ENCODE measurements at places on chromosomes 5 and 9.

DNA sequence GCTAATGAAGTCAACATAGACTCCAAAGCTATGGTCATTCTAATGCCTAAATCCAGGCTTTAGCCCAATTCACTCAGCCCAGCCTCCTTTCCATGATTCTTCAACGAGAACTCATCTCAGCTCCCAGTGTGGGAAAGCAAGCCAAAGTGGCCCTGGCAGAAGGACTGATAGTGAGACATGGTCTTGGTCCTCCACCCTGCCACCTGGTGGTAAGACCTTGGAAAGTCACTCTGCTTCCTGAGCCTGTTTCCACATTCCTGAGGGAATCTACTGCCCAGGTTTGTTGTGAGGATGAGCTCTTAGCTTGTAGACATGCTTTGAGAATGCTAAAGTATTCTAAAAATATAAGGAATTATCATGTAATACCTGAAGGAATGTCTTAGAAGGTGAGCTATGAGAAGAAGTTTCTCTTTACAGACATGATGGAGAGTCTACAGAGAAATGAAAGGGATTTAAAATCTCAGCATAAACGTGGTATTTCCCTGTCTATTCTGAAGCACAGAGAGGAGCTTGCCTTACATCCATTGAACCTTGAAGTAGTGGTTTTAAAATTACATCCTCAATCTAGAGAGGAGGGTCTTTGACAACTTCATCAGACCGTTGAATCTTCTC, 173.5 kb downstream of the TRIM32 start:
- DNase-seq, result peak; percentile 18

- DNase-seq, result no peak
These were observed 96.5 kb downstream of the GADD45G start for GRCh38 chr9:89701221-89701798.

DNA sequence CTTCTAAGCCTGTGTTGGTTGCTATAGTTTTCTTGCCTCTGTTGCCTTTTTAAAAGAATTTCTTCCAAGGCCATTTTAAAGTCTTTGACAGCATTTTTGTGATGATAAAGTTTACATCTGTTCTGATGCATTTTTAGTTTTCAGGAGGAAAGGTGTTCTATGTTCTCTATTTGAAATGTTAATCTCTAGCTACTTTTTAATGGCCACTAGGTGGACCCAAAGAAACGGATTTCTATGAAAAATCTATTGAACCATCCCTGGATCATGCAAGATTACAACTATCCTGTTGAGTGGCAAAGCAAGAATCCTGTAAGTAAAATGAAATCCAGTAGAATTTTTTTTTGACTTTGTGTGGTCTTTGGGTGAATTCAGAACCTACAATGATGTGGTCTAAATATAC, 60.2 kb downstream of the MELK start:
- DNase-seq, result no peak

DNA sequence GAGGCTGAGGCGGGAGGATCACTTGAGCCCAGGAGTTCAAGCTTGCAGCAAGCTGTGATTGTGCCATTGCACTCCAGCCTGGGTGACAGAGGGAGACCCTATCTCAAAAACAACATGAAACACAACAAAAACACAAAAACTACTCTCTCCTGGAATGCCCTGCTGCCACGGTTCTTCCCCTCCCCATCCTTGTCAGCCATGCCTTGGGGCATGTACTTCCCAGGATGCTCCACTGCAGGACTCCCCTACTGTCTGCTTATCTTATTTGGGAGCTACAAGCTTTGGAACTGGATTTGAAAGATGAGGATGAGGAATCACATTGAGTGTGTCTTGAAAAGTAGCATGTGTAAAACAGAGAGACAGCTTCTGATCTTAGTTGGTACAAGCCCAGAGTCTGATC, 40.1 kb upstream of the KIAA1958 start:
- DNase-seq, result no peak

DNA sequence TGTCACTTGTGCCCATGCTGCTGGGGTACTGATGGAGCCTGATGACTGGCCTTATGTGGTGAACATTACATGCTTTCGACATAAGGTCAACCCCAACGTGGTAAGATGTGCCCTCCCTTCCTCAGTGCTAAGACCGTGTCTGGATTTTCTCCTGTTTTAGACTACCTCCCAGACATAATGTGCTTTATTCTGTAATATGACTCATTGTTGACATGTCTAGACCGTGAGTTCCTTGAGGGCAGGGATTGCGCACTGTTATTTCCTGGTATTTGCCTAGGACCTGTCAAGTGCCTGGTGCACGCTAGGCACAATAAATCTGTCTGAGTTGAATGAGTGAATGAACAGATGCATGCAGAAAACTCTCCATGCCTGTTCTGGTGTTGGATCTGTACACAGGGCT, 346.0 kb downstream of the KDM4C start:
- DNase-seq, result no peak

DNA sequence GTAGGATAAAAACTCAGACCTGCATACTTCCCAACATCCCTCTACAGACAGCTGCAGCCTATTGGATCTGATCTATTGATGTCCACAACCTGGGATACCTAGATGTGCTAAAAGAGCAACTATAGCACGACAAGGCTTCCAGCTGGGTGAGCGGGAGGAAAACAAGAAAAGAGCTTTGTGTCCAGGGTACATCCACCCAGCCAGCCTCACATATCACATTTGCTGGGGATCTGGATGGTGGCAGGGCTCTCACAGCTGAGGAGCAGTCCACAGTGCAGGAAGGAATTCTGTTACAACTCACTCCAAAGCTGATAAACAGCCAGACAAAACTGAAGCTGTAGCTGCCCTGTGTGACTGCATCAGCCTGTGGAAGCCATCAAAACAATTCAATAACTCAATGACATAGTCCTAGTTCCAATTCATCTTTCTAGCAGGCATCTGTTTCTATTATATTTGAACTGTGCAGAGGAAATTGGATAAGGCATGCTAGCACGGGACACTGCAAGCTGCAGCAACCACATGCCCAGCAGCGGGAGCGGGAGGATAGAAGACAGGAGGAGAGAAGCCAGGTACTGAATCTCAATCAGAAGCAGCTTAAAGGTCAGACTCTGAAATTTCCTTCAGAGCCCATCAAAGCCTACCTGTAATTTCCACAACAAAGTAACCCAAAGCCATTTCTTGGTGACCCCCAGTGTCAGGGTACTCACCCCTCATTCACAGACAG, 45.0 kb downstream of the MED10 start:
- no peak for DNase-seq

DNA sequence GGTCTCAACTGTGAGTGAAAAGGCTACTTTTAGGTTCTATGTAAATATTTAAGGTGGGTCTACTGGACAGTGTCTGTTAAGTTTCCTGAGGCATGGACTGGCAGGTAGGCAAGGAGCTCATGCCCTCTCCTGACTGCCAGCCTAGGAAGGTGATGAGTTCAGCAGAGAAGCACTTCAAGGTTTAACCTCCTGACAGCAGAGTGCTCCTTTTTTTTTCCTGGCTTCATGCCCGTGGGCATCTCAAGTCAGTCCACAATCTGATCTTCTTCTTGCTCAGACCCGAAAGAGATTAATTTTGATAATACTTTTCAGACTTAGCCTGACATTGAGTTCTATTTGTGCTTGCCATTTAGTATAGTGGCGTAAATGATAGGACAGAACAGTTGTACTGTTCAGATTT, 241.9 kb upstream of the NREP start:
- no peak for DNase-seq

DNA sequence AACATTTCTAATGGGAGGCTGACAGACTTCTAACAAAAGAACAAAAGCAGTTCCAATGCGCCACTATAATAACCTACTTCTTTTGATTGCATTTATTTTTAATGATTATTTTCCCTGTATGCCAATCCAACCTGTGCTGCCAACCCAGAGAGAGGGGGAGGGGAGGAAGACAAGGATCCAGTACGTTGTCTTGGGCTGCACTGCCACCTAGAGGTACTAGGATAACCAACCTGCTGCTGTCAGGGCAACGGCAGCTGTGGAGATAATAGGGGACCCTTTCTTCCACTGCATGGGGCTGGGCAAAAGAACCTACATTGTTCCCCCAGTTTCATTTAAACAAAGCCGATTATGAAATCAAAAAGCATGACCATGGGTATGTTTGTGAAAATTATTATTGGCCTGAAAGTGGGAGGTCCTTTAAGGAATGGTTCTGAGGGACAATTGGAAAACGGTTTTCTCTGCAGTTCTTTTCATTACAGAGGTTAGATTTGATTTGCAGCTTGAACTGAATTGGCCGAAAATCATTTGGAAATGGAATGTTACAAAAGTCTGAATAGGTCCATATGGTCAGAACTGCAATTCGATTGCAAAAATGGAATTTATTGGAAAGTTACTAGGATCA, 101.3 kb downstream of the RASEF start:
- DNase-seq, result peak; percentile 35

GRCh38 chr5:166582416-166582815, 1709.0 kb upstream of the WWC1 start:
- DNase-seq, result no peak

- no peak for DNase-seq
These were observed 414.1 kb downstream of the ARHGEF28 start for GRCh38 chr5:74040065-74040551.

DNA sequence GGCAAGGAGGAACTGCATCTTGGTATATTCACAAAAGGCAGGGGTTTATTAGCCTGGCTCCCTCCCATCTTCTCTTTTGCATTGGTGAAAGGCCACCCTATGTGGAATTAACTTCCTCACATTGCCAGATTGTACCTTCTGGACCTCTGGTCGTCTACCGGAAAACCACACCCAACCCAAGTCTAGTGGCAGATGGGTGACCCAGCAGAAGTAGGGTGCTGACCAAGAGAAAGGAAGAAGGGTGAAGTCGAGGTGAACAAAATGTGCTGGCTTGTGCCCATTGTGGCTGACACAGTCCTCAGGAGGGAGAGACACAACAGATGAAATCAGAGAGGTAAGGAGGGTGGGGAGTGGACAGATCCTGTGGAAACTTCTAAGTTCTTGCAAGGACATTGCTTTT, 39.8 kb upstream of the DAP start:
- no peak for DNase-seq

- DNase-seq, result no peak
These were observed 472.7 kb upstream of the CDH9 start for GRCh38 chr5:27511061-27511460.

DNA sequence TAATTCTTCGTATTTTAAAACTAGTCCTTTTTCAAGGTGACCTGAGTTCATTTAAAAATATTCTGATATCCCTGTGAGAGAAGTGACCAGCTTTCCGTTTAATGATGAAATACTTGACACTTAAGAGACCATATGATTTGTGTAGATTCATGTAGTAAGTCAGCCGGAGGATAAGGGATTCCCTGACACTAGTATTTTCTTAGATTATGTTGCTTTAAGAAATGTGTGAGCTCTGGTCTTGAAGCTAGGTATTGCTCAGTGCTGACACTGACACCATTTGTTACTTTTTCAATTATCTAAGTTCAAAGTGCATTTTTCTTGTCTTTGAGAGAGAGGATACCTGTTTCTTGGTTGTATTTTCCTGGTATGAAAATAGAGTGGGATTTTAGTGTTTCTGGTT, 4.2 kb downstream of the NIPBL start:
- no peak for DNase-seq

- DNase-seq, result no peak
These were observed 7.5 kb downstream of the RASGRF2 start for GRCh38 chr5:80967500-80968181.

DNA sequence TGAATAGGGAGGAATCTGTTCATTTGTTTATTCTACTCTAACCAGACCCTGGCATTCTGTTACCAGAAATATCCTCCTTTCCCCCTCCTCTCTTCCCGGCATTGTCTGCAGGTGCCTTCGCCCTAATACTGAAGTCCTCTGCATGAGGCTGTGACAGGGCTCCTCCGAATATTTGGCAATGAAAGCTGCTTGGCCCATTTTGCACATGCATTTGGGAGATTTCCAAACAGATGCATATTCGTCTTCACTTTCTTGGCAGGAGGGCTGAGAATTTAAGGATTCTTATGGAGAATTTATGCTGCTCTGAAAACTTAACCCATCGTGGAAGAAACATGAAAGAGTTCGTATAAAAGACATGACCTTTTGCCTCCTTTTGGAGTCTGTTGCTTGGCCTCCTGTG, 484.0 kb downstream of the ZNF608 start:
- no peak for DNase-seq

DNA sequence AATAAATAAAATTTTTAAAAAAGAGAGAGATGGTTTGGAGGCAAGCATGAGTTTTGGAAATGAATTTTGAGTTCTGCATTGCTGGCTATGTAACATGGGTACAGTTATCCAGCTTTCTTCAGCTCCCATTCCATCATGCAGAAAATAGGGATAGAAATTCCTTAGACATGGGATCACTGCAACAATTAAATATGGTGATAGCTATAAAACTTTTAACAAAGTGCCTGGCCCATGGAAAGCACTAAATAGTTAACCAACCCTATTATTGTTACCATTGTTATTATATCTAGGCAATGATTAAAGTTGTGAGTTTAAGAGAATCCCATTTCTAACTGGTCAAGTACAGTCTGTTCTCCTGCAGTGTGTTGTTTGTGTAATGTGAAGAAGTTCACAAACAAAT, 115.4 kb upstream of the GAS1 start:
- no peak for DNase-seq

- DNase-seq, result no peak
These were observed 186.1 kb downstream of the SMC2 start for GRCh38 chr9:104280178-104280560.

DNA sequence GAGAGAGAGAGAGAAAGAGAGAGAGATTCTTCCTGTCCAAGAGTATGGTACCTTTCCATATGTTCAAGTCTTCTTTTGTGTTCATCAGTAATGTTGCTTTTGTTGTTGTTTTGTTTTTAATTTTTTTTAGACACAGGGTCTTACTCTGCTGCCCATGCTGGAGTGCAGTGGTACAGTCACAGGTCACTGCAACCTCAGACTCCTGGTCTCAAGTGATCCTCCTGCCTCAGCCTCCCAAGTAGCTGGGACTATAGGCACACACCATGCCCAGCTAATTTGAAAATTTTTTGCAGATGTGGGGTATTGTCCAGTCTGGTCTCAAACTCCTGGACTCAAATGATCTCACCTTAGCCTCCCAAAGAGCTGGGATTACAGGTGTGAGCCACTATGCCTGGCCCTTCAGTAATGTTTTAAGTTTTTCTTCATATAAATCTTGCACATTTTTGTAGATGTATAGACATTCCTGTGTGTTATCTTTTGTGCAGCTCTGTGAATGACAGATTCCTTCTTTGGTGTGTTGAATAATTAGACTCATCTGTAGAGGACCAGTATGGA, 36.3 kb downstream of the ZNF483 start:
- DNase-seq, result no peak

DNA sequence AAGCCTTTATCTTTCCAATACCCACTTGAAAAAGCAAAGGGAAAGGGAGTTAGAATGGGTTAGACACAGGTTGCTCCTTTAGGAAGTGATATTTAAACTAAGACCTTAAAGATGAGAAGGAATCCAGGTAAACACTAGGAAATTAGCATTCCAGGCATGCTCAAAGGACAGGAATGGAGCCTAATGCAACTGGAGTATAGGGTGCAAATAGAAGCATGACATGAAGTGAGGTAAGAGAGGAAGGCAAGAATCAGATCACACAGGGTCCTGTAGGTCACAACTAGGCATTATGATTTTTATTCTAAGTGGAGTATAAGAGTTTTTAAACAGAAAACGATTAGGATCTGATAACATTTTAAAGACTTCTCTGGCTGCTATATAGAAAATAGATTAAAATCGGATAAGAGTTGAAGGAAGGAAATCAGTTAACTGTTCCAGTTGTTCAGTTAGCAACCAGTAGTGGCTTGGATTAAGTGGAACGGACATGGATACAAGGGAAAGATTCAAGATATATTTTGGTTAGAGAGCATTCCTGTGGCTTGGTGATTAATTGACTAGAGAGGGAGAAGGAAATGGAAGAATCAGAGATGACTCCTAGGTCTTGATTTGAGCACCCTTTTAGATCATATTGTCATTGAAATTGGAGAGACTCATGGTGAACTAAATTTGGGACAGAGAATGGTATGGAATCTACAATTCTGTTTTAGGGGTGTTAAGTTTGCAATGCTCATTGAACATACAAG, 95.9 kb downstream of the FBXO4 start:
- no peak for DNase-seq
